ENCODE measurements at places on chromosomes 4 and X.

DNA sequence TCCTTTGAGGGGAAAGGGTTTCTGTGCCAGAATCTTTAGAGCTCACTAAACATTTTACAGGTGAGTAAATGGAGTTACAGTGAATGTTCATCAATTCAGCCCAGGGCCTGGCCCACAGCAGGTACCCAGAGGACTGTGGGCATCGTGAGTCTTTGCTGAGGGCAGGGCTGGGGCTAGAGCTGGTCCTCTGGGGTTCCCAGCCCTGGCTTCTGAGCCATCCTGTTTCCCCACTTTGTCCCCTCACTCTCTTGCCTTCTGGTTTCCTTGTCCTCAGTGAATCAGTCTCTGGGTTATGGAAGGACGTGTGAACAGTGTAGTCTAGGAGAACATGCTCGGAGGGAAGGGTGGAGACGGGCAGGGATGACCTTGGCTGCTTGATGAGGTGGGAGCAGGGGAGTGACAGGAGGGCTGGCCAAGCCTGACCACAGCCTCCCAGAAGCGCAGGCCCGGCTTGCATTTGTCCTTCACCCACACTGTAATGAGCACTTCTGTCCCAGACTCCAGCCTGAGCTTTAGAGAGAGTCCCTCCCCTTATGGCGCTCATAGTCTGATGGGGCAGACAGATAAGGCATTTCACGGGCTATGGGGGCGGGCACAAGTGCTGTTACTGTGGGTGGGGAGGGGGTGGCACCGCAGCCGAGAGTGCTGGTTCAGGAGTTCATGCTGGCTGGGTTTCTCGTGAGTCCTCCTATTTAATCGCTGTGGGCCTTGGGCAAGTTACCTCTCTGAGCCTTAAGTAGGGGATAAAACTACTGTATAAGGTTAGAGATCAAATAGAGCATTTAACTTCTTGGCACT, 17.3 kb downstream of the TBC1D14 start:
- peak; percentile 61 for DNase-seq

DNA sequence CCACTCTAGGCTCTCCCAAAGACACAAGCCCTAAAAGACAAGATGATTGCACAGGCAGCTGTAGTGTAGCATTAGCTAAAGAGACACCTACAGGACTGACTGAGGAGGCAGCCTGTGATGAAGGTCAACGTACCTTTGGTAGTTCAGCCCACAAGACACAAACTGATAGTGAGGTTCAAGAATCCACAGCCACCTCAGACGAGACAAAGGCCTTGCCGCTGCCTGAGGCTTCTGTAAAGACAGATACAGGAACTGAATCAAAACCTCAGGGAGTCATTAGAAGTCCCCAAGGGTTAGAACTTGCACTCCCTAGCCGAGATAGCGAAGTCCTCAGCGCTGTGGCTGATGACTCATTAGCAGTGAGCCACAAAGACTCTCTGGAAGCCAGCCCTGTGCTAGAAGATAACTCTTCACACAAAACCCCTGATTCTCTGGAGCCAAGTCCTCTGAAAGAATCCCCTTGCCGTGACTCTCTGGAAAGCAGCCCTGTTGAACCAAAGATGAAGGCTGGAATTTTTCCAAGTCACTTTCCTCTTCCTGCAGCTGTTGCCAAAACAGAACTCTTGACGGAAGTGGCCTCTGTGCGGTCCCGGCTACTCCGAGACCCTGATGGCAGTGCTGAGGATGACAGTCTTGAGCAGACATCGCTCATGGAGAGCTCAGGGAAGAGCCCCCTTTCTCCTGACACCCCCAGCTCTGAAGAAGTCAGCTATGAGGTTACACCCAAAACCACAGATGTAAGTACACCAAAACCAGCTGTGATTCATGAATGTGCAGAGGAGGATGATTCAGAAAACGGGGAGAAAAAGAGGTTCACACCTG, 306.3 kb downstream of the ANK2 start:
- DNase-seq: peak; percentile 49

DNA sequence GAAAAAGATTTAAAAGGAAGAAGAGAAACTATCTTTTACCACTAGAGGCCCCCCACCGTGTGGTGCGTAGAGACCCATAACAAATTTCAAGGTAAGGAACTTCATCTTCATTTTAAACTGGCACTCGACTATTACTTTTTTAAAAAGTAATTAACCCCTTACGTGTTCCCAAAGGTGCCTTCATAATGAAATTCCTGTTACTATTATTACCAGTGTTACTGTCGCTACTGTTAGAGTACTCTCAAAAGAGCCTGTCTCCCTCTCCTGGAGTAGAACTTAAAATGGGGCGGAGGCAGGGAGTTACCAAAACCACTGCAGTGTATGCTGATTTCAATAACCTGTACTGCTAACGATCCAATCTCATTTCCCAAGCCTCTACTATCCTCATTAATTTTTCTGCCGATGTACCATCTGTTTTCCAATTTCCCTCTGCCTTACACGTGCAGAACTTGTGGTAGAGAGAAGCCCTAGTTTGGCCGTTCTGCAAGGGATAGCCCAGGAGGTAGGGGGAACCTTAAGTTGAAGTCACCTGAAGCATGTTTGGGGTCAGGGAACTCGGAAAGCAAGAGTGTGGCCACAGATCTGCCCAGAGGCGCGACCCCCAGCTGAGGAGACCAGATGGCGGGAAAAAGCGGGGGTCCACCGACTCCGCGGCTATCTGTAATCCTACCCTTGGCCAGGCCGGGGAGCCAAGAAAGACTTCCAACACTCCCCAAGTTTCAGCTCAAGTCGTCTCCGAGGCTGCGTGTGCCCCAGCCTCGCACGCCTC, 720 bp upstream of the STK26 start:
- DNase-seq: no peak

GRCh38 chr4:71004281-71004851, 10.9 kb downstream of the DCK start:
- peak; percentile 9 for DNase-seq

DNA sequence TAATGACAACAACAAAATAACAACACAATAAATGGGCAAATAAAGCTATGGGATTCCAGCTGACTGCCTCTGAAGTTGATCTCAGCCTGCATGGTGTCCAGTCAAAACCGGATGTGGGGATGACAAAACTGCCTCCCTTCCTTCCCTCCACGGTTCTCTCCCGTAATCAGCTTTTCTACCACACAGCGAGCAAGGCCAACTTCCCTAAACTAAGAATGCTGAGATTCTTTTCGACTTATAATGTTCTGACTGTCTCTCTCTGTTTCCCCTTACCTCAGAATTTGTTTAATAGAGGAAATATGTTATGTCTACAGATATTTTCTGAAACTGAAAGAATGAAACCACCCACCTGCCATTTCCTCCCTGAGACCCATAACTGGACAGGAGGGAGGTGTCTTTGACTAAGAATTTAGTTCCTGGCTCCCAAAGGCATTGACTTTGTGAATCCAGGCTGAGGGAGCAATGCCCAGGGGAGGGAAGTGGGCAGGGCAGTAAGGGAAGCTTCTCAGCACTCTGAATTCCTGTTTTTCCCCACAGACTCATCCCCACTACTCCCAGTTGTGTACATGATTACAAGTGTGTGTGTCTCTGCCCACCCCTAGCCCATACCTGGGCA, 1.0 kb upstream of the TLR1 start:
- no peak for DNase-seq

- no peak for DNase-seq
Measured at GRCh38 chr4:186297013-186297645, 31.1 kb downstream of the F11 start.

DNA sequence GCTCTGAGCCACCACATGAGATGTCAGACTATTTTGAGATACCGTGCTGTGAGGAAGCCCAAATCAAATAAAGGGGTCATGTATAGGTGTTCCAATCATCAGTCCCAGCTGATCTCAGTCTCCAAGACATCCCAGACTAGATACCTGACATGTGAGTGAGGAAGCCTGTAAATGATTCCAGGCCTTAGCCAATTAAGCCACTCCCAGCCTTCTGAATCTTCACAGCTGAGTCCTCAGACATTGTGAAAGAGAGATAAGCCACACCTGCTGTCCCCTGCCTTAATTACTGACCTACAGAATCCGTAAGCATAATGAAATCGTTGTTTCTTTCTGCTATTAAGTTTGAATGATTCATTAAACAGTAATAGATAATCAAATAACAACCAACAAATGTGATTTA, 671.4 kb downstream of the ZNF674 start:
- DNase-seq: no peak

GRCh38 chrX:110304884-110305283, 13.0 kb downstream of the AMMECR1 start:
- DNase-seq: no peak

DNA sequence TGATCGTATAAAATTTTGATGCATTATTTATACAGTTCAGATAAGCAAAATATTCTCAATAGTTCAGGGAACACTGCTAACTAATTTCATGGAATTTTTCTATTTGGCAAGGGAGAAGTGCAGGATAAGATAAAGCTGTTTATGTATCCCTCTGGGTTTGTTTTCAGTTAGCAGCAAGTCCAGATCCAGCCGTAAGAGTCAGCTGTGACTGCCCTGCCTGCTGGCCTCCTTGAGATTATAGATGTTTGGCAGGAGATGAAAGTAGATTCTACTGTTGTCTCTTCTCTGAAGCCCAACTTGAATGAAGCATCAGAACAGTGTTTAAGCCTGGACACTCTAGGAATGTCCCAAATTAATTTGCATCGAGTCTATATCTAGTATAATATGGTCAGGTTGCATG, 29.5 kb downstream of the ANTXR2 start:
- no peak for DNase-seq

GRCh38 chrX:11755724-11756123, 2.3 kb upstream of the MSL3 start:
- no peak for DNase-seq

GRCh38 chr4:20944961-20945360, 244.7 kb downstream of the PACRGL start:
- no peak for DNase-seq

GRCh38 chrX:10709276-10709675, 88.9 kb upstream of the MID1 start:
- DNase-seq: no peak

DNA sequence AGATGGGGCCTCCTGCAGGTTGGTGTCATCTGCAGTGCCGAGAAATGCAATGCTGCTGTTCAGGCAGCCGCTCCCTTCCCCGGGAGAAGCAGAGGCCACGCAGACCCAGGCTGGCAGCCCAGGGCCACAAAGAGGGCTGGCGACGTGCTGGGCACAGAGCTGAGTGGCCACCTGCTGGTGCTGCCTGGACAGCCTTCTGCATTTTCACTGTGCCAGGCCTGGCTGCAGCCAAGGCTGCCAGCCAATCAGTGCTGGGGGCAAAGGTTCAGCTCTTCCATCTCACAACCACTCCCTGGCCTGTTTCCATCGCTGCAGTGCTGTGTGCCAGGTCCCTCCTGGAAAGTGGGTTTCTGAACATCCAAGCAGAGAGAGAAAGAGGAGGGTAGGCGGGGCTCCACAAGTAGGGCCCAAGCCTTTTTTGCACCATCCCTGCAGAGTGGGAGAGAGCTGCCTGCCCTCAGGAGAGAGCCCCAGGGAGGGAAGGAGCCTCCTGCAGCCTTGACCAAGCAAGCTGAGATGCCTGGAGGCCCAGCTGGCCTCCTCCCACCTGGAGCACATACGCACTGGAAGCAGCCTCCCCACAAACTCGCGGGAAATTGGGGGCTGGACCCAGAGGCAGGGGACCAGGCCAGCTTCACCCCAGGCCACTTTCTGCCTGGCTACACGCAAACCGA, 20.1 kb downstream of the ADRA2C start:
- DNase-seq: no peak

DNA sequence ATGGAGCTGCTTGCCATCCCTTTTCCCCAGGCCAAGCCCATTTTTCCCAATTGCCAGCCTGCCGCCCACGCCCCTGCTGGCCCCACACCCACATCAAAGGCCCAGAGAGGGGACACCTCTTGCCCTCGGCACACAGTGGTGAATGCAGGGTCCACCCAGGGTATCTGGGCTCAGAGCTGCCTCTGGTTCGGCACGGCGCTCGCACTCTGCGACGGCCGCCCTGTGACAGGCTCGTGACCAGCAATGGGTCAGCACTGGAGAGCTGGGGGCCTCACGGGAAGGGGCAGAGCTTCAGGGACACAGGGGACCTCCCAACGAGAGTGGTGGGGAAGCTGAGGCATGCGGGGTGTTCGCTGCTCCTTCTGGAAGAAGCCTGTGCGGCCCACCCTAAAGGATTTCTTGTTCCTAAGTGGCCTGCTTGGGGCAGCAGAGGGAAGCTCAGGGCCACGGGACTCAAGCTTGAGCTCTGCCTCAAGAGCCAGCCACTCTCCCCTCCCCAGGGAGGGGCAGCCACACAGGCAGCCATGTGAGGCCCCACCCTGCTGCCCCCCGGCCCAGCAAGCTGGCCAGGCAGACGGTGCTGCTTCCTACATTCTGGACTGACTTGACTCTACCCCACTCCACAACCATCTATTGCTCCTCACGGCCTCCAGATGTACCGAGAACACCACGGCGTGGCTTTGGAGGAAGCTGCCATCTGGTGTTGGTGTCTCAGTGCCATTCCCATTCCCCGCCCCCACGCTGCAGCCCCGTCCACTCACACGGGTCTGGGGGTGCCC, 73.7 kb downstream of the ABLIM2 start:
- no peak for DNase-seq

DNA sequence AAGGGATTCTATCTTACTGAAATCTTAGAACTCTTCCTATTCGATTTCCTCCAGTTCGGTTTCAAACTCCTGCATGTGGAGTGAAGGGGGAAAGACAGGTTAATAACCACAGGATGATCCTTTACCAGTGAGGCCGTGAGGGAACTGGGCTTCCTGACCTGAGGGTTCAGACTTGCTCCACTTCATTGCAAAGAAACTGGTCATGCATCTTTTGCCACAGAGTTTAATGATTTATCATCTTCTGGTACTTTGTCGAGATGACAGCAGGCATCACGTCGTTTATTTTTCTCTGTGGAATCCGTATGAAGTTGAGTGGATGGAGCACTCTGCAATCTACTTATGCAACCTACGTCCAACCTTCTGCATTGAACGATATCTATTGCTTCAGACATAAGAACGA, 145.9 kb upstream of the NLGN4X start:
- DNase-seq: no peak

- DNase-seq: no peak
Measured at GRCh38 chr4:153676984-153677383, 7.1 kb upstream of the TLR2 start.

GRCh38 chr4:139633195-139633594, 32.4 kb upstream of the MGST2 start:
- DNase-seq: no peak

- no peak for DNase-seq
Measured at GRCh38 chrX:39018541-39018940, 217.3 kb downstream of the MID1IP1 start.

- DNase-seq: no peak
Measured at GRCh38 chrX:29992083-29992482, 223.3 kb upstream of the MAGEB2 start.

GRCh38 chr4:59553063-59553720, 1646.9 kb upstream of the ADGRL3 start:
- no peak for DNase-seq

DNA sequence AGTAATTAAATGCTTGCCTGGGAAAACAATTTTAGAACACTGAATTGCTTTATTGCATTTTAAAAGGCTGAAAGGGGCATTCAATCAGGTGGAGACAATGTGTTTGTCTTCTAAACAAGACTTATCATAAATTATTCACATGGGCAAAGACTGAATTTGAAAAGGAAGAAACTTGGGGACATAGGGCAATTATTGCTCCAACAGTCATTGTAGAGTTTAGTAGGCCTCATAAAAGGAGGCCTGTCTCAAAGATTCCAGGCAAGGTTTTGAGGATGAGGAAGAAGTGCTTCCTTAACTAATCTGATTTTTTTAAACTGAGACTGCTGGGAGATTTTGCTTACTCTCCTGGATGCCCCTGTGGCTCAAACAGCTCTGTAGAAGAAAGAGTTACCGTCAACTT, 174.4 kb upstream of the RPS6KA3 start:
- DNase-seq: no peak

- no peak for DNase-seq
Measured at GRCh38 chr4:124219389-124219788, 493.1 kb downstream of the ANKRD50 start.

- DNase-seq: no peak
Measured at GRCh38 chrX:44099366-44099765, 126.2 kb upstream of the NDP start.
